ENCODE measurements at places on chromosomes 13 and 19.

- DNase-seq = no peak
Observed at GRCh38 chr13:98454389-98454881, 122.5 kb downstream of the STK24 start.

DNA sequence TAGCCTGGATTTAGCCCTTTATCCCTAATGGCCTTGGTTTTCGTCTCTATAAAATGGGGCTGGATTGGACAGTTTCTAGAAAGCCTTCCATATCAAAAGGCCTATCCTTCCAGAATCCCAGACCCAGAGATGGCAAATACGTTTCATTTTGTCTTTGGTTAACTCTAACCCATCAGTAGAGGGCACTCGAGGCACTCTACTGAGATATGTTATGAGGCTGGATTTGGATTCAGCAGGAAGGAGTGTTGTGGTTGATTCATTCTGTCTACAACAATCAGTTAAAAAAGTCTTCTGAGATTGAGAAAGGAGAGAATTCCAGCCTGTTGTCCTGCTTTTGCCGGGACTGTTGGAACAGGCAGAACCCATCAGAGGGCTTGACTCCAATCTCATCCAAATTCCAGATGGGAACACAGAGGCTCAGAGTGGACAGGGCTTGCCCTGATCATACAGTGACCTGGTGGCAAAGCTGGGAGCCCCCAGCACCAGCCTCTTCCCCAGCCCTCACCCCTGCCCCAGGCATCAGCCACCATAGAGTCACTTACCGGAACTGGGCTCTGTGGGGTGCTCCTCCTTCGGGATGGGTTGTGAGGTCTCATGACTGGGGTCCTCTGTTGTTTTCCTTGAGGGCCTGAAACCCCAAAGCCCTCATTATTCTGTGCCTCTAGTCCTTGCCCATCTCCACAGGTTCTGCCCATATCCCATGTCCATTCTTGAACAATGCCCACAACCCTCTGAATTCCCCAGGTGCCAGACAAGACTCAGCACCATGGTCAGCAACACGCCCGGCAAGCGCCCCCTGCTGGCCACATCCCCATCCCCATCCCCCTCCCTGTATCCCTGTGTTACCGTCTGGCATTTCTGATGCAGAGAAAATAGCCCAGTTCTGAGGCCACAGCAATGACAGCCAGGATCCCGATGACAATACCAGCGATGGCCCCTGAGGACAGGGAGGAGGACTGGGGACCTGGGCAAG, 12.3 kb upstream of the ZNF180 start:
- no peak for DNase-seq

DNA sequence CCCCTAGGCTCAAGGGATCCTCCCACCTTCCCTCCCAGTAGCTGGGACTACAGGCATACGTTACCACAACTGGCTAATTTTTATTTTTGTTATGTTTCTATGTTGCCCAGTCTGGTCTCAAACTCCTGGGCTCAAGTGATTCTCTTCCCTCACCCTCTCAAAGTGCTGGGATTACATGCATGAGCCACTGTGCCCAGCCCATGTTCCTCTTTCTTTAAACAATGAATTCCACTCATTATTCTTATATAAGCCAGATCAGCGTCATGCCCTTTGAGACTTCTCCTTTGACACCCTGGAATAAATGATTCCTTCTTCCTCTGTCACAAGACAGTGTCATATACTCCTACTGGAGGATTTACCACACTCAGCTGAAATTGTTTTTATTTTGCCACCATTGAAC, 519.9 kb upstream of the SPRY2 start:
- no peak for DNase-seq

DNA sequence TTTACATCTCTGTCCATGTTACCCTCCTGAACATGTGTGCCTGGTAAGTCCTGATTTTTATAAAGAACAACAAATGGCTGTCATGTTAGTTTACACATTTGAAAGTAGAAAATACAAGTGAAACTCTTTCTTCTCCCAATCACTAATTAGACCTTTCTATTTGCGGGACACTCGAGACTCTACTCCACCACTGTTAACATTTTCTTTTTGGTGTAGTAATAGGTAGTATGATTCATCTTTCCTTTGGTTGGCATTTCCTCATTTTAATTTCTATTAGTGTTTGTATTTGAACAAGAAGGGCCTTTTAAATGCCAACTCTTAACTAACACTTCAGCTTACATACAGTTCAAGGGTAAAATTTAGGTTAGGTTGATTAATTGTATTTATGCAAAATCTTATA, 371.1 kb downstream of the PCDH9 start:
- DNase-seq = no peak

DNA sequence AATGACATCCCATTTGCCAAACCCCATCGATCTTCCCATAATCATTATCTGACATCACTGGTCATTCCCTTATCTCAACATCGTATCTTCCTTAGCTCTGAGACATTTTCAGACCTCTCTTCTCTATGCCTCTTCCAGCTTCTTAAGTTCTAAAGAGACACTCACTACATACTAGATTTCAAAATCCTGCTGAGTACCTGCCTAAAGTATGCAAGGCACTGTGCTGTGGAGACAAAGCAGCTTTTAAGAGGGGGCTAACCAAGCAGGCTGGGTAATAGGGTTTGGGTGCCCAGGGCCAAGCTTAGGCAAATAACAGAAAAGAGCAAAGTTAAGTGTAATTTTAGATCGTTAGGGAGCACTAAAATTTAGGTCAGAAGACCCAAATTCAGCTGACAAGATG, 3.4 kb upstream of the POMP start:
- no peak for DNase-seq

DNA sequence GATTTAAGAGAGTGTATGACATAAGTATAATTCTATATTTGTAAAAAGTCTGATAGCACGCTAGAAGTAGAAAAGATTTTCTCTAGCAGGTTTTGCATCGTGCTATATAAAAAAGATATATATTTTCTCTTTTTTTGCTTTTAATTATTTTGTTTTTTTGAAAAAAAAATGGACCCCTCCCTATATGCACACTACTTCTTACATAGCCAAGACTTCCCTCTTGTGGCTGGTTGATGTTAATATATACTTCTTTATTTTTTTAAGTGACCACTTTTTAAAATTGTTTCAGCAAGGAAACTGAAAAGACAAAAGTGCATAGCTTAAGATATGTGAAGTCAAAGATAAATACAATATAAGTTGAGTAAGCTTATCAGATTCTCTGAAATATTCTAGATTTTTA, 1202.8 kb downstream of the DIAPH3 start:
- no peak for DNase-seq

DNA sequence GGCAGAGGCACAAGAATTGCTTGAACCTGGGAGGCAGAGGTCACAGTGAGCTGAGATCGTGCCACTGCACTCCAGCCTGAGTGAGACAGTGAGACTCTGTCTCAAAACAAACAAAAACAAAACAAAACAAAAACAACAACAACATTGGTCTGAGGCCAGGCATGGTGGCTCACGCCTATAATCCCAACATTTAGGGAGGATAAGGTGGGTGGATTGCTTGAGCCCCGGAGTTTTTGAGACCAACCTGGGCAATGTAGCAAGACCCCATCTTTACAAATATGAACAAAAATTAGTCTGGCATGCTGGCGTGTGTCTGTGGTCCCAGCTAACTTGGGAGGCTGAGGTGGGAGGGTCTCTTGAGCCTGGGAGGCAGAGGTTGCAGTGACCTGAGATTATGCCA, 16.0 kb upstream of the NWD1 start:
- no peak for DNase-seq

Measured in bone marrow (tissue), 2 donors.